ENCODE measurements at places on chromosomes 2 and 18.

DNA sequence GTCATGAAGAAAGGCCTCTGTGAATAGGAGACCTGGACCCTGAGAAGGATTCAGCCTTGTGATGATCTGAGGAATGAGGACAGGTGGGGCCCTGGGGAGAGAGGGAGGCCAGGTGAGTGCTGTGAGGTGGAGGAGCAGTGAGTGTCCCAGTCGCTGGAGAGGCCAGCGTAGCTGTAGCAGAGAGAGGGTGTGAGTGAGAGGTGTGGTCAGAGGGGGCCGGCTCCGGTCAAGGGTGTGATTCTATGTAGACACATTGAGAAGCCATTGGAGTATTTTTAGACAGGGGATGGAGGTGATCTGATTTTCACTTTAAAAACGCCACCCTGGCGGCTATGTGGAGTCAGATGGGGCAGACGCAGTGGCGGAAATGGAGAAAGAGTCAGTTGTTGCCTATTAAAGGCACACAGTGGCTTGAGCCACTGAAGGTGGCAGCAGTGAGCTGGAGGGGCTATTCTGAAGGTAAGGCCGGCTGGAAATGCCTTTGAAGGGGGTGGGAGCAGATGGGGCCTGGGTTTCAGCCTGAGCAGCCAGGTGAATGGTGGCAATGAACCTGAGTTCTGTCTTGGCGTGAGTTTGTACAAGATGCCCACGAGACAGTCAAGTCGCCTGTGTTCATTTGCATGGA lies 55.6 kb downstream of the GREB1 start:
- no peak for DNase-seq

- no peak for DNase-seq
Observed at GRCh38 chr2:222057347-222058073, 241.3 kb downstream of the PAX3 start.

DNA sequence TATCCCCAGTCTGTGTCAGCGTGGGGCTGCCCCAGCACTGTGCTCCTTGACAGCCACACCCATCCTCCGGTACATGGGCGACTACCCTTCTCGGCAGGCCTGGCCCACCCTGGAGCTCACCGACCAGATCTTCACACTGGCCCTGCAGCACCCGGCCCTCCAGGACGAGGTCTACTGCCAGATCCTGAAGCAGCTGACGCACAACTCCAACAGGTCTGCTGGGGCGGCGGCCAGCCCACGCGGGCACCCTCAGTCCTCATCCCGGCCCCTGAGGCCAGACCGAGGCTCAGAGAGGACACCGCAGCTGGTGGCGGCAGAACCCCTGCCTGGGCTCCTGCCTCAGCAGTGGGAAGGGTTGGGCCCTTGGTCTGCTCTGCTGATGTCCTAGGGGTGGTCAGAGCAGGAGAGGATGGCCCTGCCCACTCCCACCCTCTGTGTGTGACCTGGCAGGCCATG lies 14.4 kb upstream of the GPR17 start:
- DNase-seq: no peak

GRCh38 chr2:194619366-194619765 lies 1037.7 kb upstream of the SLC39A10 start:
- DNase-seq: no peak

DNA sequence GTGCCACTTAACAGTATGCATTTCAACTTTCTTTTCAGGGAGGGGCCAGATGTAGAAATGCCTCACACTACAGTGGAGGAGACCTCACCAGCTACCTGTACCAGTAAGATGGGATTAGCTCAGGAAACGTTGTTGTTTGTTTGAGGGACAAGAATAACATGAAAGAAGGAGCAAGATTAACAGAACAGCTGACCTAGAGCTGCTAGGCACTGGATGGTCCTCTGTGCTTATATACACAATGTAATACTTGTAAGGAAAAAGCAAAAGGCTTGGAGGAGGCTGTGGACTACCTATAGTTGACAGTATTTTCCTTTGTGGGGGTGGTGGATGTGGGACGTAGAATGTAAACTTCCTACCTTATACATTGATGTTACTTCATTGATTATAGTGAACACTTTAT lies 154.4 kb downstream of the FMNL2 start:
- DNase-seq: no peak

DNA sequence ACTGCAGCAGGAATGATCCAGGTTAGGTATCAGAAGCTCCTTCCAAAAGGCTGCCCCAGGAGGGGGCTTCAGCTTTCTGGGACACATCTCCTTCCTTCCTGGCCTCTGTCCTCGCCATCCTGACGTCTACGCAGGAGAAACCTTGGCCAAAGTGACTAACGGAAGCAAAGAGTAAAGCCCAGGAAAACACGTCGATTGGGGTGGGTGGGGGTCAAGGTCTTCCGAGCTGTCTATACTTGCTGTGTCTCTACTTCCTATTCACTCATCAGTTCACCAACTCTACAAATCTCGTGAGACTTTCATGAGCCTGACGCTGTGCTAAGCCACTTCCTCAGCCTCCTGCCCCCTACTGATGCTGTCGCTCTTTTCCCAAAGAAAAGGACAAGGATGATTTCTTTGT lies 212.6 kb downstream of the TNS1 start:
- no peak for DNase-seq

- no peak for DNase-seq
Observed at GRCh38 chr2:70830366-70830765, 5.2 kb downstream of the CD207 start.

GRCh38 chr2:46656640-46657039 lies 177.3 kb downstream of the TMEM247 start:
- no peak for DNase-seq

GRCh38 chr18:26342646-26343045 lies 116.4 kb downstream of the TAF4B start:
- no peak for DNase-seq

DNA sequence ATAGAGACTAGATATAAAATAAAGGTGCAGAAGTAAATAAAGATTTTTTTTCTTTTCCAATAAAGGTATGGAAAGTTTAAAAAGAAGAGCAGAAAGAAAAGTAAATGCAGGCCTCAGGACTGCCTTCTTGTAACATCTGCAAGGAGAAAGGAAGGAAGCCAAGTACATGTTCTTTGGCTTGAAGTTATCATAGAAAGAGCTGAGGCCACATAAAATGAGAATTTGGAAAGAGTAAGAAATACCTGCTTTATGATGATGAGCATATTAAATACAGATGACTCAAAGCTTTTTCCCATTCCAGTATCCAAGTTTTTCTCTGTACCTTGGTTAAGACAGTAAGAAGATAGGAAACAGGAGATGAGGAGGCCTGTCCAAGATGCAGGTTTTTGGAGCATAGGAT lies 25.3 kb upstream of the UBE2E3 start:
- no peak for DNase-seq

DNA sequence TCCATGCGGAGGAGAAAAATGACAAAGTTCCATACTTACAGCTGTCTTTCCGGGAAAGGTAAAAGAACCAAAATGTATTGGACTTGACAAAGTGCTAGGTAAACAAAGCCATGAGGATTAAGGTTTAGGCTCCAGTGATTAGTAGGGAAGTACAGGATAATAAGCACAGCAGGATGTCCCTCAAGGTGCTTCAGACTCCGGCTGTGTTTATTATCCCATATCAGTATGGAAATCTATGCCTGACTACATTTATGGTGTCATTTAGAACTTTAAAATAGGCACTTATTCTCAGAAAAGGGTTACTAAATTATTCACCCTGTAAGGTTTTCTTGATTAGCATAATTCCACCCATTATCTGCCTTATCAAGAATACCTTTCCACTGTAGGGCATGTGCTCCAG lies 136.3 kb upstream of the CCDC68 start:
- DNase-seq: no peak

- DNase-seq: no peak
Observed at GRCh38 chr18:62485684-62486083, 37.1 kb upstream of the ZCCHC2 start.

GRCh38 chr2:223199531-223200515 lies 147.8 kb downstream of the KCNE4 start:
- no peak for DNase-seq

GRCh38 chr18:32091325-32091723 lies 350 bp upstream of the RNF138 start:
- no peak for DNase-seq

- DNase-seq: no peak
Observed at GRCh38 chr2:44777036-44777435, 164.5 kb upstream of the SIX3 start.

GRCh38 chr2:237507512-237507911 lies 20.5 kb downstream of the MLPH start:
- no peak for DNase-seq

- DNase-seq: no peak
Observed at GRCh38 chr2:98854682-98855081, 81.3 kb downstream of the CRACDL start.

- DNase-seq: no peak
Observed at GRCh38 chr2:43370705-43371104, 144.3 kb upstream of the ZFP36L2 start.

DNA sequence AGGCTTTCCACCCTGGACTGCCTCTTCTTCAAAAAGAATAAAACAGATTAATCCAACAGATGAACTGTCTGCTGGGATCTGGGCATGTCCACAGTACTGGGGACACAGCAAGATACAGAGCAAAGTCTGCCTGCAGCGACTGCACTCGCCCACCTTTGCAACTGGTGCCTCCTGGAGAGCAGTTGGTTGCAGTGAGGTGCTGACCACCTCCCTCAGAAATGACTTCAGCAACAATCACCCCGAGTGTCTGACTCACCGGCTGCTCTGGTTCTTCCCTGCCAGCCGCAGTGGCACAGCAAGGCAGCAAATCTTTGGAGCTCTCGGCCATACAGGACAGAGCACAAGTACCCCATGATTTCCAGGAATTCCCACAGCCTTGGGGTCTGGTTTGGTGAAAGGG lies 179.7 kb downstream of the ANAPC1 start:
- no peak for DNase-seq

DNA sequence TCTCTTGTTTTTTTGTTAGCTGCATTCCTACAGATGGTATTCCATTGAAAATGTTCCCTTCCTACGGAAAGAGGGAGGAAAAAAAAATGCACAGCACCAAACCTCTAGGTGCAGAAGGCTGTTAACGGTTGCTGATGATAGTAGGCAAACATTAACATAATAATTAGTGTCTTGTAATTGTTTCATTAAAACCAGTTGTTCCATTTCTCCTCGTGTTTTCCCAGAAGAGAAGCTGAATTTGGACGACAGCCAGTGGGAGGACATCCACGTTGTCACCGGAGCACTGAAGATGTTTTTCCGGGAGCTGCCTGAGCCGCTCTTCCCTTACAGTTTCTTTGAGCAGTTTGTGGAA lies 494.7 kb downstream of the ARHGAP15 start:
- DNase-seq: no peak

- no peak for DNase-seq
Observed at GRCh38 chr2:121831841-121832240, 76.4 kb downstream of the TSN start.

- DNase-seq: no peak
Observed at GRCh38 chr2:219592736-219593135, 4.9 kb upstream of the STK11IP start.

GRCh38 chr2:110861616-110862260 lies 129.4 kb downstream of the ACOXL start:
- DNase-seq: no peak

DNA sequence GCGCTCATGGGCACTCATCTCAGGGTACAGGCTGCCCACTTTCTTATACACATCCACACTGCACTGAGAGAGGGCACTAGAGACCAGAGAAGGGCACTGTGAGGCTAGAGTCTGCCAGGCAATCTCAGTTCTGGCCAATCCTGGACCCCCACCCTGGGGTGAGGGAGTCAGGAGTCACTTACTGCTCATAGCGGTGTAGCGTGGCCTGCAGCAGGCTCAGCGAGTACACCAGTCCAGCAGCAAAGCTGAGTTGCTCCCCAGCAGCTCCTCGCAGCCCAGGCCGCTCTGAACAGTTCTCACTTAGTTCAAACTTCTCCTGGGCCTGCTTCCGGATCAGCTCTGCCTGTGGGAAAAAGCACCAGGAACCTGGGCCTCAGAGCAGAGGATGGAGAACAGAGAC lies 12.3 kb downstream of the DCTN1 start:
- no peak for DNase-seq
